Suprapubic skin (tissue), 4 donors: ENCODE measurements at places on chromosomes 5 and 9. TPM values are rescaled to one million over a fixed set of nuclear protein-coding genes. Genes with fewer than 3 reads are reported as not detected.

GRCh38 chr9:106074006-106074405, 379.7 kb downstream of the TMEM38B start:
- no peaks in the 10 kb centered on the region for H3K4me1 ChIP-seq
- no peaks in the 10 kb centered on the region for H3K36me3 ChIP-seq
- no peaks in the 10 kb centered on the region for H3K27me3 ChIP-seq
- H3K4me3 ChIP-seq, result no peak overlapping the region

DNA sequence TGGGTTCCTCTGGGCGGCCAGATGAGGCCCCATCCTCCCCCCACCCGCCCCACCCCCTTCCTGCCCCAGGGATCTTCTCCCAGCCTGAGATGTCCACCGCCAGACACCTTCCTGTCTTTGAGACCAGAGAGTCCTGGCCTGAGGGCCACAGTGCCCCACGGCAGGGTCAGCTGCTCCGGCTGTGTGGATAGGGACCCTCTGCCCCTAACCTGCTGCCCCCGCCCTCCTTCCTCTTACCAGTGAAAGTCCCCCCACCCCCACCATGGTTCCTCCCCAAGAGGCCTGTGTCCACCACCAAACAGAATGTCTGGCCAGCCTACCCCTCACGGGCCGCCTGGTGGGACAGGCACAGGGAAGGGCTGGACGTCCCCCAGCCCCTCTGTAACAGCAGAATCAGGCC, 43.0 kb upstream of the UBAC1 start:
- no peak overlapping the region for H3K4me3 ChIP-seq
- no peak for DNase-seq
- H3K27ac ChIP-seq, result no peak overlapping the region
- no peaks in the 10 kb centered on the region for H3K27me3 ChIP-seq

Gene RABEPK
- 12.5 TPM for total RNA-seq

- H3K4me1 ChIP-seq, result peaks cover 26% of the 10 kb centered on the region
- DNase-seq, result no peak
- no peak overlapping the region for H3K4me3 ChIP-seq
- no peaks in the 10 kb centered on the region for H3K36me3 ChIP-seq
Observed at GRCh38 chr5:177315411-177315810, 3.7 kb upstream of the MXD3 start.

Gene RARS1
- total RNA-seq, result 70.6 TPM

DNA sequence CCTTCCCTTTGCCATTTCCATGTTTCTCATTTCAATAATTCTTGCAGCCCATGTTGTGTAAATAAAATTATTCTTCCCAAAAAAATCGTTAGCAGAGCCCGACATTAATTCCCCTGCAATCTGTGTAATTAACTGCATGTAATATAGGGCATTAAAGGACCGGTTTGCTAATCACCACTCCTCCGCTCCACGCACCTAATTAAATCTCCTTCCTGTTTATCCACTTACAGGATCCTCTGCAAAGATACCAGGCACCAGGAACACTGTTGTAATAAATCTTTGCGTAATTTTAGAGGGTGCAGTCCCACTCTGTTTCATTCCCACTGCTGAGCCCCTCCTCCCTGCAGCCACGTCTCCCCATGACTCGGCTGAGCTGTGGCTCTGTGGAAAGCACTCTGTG, 105.0 kb upstream of the PPP1R26 start:
- H3K36me3 ChIP-seq, result no peaks in the 10 kb centered on the region
- no peak overlapping the region for H3K27ac ChIP-seq
- no peak for DNase-seq

- H3K36me3 ChIP-seq, result no peaks in the 10 kb centered on the region
- no peak overlapping the region for H3K27ac ChIP-seq
- H3K4me1 ChIP-seq, result no peaks in the 10 kb centered on the region
- no peak overlapping the region for H3K4me3 ChIP-seq
- H3K27me3 ChIP-seq, result no peaks in the 10 kb centered on the region
Observed at GRCh38 chr5:51518607-51519006, 135.4 kb downstream of the ISL1 start.

DNA sequence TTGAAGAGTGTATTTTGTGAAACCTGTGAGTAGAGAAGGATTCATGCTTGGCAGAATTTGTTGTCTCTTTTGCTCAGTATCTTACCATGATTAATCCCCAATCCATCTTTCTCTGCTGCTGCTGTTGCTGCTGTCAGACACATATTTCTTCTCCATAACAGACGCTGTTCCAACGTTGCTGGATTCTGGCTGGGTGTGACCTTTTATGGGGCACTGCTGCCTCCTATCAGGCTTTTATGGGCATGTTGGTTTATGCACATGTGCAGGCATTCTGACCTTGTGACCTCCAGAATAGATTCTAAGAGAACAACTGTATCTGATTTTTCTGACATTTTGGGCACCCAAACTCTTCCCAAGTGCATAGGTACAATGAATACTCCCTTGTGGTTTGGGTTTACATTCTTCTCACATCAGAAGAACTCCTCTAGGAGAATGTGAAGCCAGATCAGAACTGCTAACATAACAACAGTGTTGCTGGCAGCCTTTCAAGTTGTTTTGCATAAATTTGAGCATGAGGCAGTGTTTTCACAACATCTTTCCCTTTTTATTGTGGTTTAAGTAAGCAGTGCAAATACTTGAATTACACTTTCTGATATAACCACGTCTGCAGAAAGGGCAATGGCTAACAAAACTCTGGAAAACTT, 9.2 kb upstream of the ISL1 start:
- no peak for DNase-seq
- H3K4me3 ChIP-seq, result no peak overlapping the region
- peaks cover 37% of the 10 kb centered on the region for H3K27me3 ChIP-seq
- no peaks in the 10 kb centered on the region for H3K36me3 ChIP-seq
- H3K4me1 ChIP-seq, result peaks cover 10% of the 10 kb centered on the region

DNA sequence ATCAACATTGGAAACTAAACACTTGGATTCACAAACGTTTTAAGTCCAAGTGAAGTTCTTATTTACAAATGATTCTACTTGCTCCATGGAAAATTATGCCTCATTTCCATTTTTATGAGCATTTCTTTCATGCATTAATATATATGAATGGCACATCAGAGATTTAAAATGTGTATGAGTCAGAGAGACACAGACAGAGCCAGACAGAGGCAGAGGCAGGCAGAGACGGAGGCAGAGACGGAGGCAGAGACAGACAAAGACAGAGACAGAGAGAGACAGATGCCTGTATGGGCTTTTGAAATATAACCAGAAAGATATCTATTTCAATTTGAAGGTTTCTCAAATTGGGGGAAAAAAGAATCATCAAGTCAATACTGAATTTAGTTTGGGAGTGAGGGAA, 649.0 kb downstream of the PTPRD start:
- no peak for DNase-seq
- H3K36me3 ChIP-seq, result no peaks in the 10 kb centered on the region
- no peaks in the 10 kb centered on the region for H3K27me3 ChIP-seq
- H3K4me3 ChIP-seq, result no peak overlapping the region

GRCh38 chr5:73365990-73366667, 82.4 kb downstream of the FOXD1 start:
- no peak overlapping the region for H3K4me3 ChIP-seq
- H3K27me3 ChIP-seq, result peaks cover 4% of the 10 kb centered on the region
- H3K27ac ChIP-seq, result no peak overlapping the region
- H3K36me3 ChIP-seq, result no peaks in the 10 kb centered on the region

Gene SPINK4
- not detected for total RNA-seq

GRCh38 chr9:99335280-99335679, 113.2 kb downstream of the SEC61B start:
- H3K4me1 ChIP-seq, result peaks cover 5% of the 10 kb centered on the region
- H3K4me3 ChIP-seq, result no peak overlapping the region
- H3K27ac ChIP-seq, result no peak overlapping the region
- no peaks in the 10 kb centered on the region for H3K36me3 ChIP-seq
- no peak for DNase-seq
- H3K27me3 ChIP-seq, result no peaks in the 10 kb centered on the region

Gene C9orf40
- total RNA-seq, result 3.1 TPM

Gene TNFSF8
- total RNA-seq, result 4.0 TPM

GRCh38 chr5:79841172-79841571, 149.9 kb downstream of the MTX3 start:
- H3K36me3 ChIP-seq, result no peaks in the 10 kb centered on the region
- peaks cover 5% of the 10 kb centered on the region for H3K4me1 ChIP-seq
- H3K27me3 ChIP-seq, result no peaks in the 10 kb centered on the region
- no peak overlapping the region for H3K27ac ChIP-seq

GRCh38 chr9:94919376-94920098, 193.0 kb downstream of the AOPEP start:
- peak; percentile 77 for DNase-seq
- no peaks in the 10 kb centered on the region for H3K27me3 ChIP-seq
- H3K27ac ChIP-seq, result peak overlapping the region; percentile 88
- no peak overlapping the region for H3K4me3 ChIP-seq
- H3K4me1 ChIP-seq, result peaks cover 86% of the 10 kb centered on the region

GRCh38 chr5:181199881-181200638, 4.9 kb downstream of the TRIM7 start:
- H3K27me3 ChIP-seq, result no peaks in the 10 kb centered on the region
- no peak for DNase-seq
- H3K4me3 ChIP-seq, result no peak overlapping the region
- no peak overlapping the region for H3K27ac ChIP-seq
- H3K4me1 ChIP-seq, result peaks cover 23% of the 10 kb centered on the region

- no peak for DNase-seq
- H3K36me3 ChIP-seq, result no peaks in the 10 kb centered on the region
- H3K27me3 ChIP-seq, result peaks cover 3% of the 10 kb centered on the region
- no peaks in the 10 kb centered on the region for H3K4me1 ChIP-seq
- H3K27ac ChIP-seq, result no peak overlapping the region
- no peak overlapping the region for H3K4me3 ChIP-seq
Observed at GRCh38 chr5:112125903-112126302, 293.2 kb downstream of the EPB41L4A start.

Gene DOCK2
- 3.9 TPM for total RNA-seq

GRCh38 chr5:72956324-72957140, 691 bp downstream of the FCHO2 start:
- DNase-seq, result peak; percentile 85
- H3K27ac ChIP-seq, result peak overlapping the region; percentile 96
- H3K4me1 ChIP-seq, result peaks cover 39% of the 10 kb centered on the region
- H3K27me3 ChIP-seq, result no peaks in the 10 kb centered on the region

DNA sequence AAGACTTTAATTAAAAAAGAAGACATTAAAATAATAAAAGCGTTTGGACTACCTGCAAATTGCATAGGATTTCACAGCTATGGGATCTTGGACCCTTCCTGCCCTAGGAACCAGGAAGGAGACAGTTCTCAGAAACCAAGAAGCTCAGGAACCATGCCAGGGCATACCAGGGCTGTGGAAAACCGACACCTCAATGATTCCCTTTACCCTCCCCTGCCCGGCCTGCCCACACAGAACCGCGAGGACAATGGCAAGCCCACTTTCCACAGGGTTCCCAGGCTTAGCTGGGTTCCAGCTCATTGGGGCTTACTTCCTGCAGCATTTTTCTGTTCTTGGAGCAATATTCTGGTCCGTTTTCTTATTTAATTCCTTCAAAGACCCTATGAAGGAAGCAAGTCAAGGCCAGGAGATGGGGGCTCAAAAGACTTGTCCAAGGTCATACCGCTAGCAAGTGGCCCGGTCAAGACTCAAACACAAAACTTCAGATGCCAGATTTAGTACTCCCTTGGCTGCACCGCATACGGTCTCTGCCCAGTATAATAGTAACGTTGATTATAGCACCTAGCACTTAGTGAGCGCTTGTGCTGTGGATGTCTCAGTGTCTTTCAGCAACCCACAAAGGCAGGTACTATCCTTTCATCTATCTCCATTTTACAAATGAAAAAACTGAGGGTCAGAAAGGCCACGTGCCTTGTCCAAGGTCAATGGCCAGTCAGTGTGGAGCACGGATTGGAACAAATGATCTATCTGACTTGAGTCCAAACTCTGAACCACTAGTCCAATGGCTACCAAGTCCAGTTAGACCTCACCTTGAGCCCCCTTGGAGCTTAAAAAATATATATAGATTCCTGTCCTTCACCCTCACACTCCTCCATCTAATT, 6.8 kb downstream of the FAT2 start:
- H3K4me3 ChIP-seq, result no peak overlapping the region
- DNase-seq, result no peak
- peak overlapping the region; percentile 64 for H3K27ac ChIP-seq
- peaks cover 70% of the 10 kb centered on the region for H3K4me1 ChIP-seq

DNA sequence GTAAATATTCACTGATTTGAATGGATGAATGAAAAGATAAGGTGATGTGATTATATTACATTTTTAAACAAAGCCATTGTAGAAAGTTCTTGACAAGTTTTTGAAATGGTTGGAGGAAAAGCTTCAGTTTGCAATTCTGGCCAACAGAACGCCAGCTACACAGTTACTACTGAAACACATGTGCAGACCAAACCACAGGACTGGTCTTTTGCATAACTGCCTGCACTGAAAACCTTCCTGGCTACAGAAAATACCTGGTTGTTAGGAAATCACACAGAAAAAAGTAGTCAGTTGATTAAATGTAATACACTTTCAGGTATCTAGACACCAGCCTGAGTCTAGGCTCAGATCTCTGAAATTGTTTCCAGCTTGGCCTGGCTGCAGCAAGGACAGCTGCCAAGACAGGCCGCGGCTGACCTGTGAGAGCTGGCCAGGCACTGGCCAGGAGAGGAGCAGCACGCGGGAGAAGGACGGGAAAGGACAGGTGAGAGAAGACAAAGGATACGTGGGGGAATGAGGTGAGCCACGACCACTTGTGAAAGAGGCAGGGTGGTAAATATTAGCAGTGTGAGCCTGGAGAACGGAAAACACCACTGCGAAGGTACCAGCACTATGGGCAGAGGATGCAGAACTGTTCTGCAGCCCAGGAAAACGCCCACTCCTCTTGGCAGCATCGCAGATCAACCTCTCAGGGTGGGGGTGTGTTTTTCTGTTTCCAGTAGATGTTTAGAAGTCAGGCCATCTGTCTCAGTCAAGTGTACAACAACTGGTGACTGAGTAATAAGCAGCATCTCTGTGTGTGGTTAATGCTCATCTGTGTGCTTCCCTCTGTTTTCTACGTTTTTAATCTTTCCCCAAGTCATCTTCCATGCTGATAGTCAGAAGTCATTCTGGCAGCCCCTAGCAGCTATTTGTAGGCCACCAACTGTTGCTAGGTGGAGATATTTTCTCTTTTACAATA, 137.4 kb downstream of the SCAMP1 start:
- H3K4me3 ChIP-seq, result no peak overlapping the region
- H3K36me3 ChIP-seq, result no peaks in the 10 kb centered on the region
- DNase-seq, result no peak
- H3K27ac ChIP-seq, result no peak overlapping the region

Gene DOK3
- total RNA-seq, result 0.89 TPM

DNA sequence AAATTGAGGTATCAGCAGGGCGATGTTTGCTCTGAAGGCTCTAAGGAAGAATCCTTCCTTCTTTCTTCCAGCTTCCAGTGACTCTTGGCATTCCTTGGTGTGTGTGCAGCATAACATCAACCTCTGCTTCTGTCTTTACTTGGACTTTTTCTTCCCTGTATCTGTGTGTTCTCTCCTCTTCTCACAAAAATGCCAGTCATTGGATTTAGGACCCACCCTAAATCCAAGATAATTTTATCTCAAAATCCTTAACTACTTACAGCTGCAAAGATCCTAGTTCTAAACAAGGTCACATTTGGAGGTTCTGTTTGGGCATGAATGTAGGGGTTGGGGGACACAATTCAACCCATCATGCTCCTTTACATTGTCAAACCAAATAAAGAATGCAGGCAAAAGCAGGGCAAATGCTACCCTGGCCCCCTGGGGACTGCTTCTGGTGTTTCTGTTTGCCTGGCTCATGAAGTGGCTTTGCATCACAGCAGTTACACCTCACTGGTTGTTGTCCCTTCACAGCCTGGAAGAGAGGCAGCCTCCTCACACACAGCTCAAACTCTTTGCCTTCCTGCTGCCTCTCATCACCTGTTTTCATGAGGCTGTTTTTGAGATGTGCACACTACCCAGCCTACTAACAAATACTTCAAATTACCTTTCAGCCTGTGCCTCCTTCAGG, 64.8 kb upstream of the PLCXD3 start:
- no peak overlapping the region for H3K4me3 ChIP-seq
- H3K4me1 ChIP-seq, result no peaks in the 10 kb centered on the region
- H3K36me3 ChIP-seq, result no peaks in the 10 kb centered on the region
- no peaks in the 10 kb centered on the region for H3K27me3 ChIP-seq
- H3K27ac ChIP-seq, result no peak overlapping the region
